ENCODE measurements at places on chromosomes 3 and 15.

DNA sequence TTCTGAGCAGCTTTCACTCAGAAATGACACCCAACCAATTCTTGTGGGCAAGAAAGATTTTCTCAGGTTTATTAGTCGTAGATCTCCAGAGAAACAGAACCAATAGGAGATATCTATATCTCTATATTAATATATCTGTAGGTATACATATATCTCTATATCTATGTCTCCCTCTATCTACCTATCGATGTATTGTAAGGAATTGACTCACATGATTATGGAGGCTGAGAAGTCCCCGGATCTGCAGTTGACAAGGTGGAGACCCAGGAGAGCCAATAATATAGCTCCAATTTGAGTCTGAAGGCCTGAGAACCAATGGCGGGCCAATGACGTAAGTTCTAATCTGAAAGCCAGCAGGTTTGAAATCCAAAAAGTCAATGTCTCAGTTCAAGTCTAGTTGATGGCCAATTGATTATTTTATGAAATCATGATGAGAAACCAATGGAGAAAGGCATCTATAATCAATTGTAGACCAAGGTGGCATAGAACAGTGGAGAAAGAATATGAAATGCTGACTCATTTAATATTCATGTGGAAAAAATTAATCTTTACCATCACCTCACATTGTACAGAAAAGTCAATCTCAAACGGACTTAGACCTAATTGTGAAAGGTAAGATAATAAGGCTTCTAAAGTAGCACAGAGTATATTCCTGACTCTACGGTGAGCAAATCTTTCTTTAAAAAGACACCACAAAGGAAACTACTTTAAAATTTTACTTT, 65.6 kb upstream of the CHRNA7 start:
- DNase-seq = no peak

DNA sequence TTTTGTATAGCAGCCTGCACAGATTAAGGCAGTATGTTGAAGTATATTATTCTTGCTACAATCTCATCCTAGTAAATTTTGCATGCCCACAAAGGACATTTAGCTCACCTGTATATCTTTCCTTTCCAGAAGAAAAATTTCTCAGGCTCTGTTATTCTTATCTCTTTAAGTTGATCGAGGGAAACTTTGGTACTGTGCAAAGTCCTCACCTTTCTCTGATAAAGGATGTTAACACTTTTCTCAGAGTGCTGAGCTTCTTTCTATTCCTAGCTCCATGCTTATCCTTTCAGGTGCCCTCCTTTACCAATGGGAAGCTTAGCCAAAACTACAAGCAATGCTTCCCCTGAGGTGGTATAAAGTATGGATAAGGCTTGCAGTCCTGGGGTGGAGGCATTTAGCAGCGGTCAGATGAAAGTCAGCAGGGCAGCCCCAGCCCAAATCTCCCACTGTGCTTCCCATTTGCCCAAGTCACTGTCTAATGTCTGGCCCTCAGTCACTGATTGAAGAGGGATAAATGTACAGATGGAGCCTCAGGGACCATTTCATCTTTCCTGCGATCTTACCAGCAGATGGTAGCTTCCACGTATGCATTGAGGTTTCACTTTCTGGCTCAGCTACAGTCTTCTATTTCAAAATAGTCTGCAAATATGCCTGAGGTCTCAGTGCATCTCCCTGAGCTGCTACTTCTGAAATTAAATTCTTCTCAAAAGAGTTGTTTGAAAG, 127.8 kb upstream of the P2RY1 start:
- DNase-seq = no peak

GRCh38 chr15:63094495-63094931, 27.1 kb upstream of the LACTB start:
- no peak for DNase-seq

DNA sequence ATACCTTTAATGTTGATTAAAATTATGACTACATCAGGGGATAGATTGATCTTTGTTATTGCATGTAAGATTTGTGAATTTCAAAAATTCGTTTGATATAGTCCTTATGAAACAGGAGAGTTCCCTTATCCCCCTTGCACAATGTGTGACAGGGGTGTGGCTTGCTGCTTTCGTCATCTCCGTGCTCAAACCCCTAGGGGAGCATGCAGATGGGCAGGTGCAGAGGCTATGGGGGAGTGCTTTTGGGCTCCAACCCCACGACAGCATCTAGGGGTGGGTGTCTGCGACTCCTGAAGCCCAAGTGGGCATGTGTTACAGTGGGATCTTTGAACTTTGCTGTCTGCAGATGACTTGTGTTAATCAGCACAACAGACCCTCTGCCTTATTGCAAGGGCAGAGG, 360.1 kb upstream of the GOLIM4 start:
- DNase-seq = no peak

DNA sequence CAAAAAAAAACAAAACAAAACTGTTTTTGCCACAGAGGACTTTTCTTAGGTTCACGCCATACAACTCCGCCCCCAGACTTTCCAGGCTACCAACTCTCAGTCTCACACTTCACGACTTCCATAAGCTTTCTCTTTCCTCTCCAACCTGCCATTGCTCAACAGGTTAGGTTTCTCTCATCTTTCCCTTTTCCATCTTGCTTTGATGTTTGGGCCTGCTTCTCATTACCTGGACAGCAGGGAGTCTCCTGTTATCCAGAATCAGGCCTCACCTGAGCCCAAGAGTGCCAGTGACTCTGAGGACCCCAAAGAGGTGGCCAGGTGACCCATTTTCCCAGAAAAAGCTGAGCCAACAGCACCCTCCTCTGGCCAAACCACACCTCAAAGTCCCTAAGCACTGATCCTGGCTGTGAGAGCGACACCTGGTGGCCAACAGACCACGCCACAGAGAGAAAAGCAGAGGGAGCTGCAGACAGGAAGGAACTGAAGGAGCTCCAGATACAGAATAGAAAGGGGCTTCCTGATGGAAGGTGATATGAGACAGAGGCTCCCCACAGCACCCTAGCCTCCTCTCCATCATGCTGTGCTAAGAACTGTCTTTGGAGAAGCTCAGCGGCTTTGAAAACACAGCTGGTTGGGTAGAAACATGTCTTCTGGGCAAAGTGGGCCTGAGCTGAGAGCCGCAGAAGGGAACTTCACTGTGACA, 4.0 kb downstream of the CCDC51 start:
- peak; percentile 83 for DNase-seq

DNA sequence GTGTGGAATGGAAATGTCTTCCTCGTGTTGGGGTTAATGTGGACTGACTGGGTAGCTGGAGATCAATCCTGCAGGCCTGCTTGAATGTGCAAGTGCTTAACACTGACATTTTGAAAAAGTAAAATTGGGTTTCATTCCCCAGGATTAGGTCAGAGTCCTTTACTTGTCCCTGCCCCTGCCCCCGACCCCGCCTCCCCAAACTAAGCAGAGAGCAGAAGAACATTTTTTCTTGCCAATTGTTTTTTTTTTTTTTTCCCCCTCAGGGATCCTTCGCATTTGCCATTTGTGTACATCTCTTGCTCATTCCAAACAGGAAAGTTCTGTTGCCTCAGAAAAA, 147.0 kb upstream of the NR2F2 start:
- no peak for DNase-seq

GRCh38 chr3:185815391-185816282, 9.2 kb downstream of the IGF2BP2 start:
- DNase-seq = no peak

- no peak for DNase-seq
Observed at GRCh38 chr15:63870487-63871209, 36.9 kb upstream of the HERC1 start.

DNA sequence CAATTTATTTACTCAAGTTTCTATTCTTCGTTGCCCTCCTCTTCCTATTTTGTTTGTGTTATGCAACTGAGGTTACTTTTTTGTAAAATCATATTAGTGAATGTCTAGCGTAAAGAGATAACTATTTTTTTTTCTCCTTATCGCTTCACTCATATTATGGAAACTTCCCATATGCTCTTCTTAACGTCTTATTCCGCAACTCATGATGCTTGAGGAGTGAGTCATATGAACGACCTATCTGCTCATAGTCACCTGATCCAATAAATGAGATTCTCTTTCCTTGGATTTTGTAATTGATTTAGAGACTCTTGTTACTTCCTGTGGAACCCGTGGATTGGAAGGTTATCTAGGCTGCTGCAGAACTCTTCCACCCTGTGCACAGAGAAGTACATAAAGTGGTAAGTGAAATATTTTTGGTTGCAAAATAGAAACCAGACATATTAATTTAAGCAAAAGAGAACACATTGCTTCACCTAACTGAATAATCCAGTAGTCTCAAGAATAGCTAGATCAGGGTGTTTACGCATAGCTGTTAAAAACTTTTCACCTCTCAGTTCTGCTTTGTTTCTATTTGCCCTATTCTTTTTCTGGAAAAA, 719.3 kb upstream of the SGO1 start:
- no peak for DNase-seq

- no peak for DNase-seq
Observed at GRCh38 chr3:27094721-27095120, 274.5 kb downstream of the NEK10 start.

- DNase-seq = peak; percentile 44
Observed at GRCh38 chr15:89129123-89129815, 41.0 kb downstream of the ABHD2 start.

- DNase-seq = no peak
Observed at GRCh38 chr15:90844696-90845095, 23.7 kb upstream of the FURIN start.

DNA sequence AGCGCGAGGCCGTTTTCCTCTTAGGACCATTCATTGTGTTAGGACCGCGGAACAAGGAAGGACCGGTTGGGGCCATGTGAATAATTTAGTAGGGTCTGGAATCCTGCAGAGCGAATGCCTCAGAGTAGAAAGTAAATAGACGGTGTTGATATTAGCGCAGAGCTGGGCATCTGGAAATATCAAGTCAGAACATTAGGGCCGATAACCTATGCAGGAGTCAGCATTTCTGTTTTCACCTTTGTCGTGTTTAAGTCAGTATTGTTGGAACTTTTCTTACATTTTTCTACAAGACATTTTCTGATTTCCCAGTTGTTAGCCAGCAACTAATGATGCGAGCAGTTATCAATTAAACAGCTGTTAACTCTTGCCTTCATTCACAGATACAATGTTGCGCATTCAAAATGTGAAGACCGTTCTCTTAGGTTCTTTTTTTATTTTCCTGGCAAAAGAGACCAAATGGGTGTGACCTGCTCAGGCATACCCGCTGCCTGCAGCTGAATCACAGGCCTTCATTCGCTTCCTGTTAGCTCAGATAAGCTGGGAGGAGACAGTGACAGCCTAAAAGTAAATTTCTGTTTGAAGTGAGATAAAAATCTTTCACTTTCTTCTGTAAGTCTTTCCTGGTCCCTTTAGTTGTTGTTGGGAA, 966 bp upstream of the PKM start:
- DNase-seq = peak; percentile 58

DNA sequence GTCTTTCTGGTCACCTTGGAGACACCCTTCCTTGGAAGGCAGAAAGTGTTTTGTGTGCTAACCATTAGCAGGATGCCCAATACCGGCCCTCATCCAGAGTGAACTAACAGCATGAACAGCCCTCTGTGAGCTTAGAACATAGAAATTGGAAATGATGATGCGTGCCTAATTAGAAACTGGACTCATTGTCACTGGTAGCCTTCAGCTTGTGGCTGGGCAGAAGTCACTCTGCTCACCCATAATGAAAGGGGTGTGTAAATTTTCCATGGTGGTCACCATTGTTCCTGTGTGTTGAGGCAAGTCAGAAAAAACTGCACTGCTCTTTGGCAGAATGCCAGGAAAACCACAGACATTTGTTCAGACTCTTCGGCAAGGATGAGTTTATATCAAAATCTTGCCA, 74.7 kb upstream of the CNTN4 start:
- DNase-seq = no peak

- DNase-seq = no peak
Observed at GRCh38 chr3:190362258-190362657, 25.7 kb upstream of the CLDN16 start.

- DNase-seq = no peak
Observed at GRCh38 chr15:83587091-83587490, 66.8 kb upstream of the ADAMTSL3 start.

DNA sequence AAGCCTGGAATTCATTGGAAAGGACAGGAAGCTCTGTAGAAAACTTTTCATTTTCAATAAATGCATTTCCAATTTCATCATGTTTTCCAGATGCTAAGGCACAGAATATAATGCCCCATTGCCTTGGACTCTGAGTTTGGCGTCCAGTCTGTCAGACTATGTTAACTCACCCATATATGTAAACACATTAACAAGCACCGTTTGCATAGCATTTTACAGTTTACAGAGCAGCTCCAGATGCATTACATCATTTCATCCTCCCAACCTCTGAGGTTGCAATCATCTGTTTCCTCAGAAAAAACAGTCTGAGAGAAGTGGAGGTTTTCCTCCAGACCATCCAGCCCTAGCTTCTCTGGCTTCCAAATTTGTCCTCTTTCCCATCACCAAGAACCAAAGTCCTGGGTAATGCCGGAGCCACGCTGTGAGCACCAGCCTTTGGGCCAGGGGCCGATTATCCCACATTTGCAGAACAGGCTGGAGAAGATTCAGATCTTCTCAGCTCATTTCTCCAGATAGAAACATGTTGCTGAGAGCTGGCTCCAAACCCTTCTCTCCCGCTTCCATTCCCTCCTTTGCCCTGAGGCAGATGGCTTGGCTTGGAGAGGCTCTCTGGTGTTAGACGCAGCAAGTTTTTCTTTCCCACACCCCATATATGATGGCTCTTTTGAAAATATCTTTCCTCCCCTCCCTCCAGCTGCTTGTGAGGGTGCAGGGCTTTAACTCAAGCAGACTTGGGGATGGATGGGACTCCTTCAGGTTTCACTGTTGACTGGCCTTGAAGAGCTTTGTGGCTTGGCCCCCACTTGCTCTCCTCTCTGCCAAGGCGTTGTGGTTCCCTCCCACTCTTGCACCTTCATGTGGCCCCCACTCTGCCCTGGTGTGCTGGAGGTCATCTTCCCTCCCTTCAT, 26.0 kb downstream of the CYP19A1 start:
- no peak for DNase-seq

DNA sequence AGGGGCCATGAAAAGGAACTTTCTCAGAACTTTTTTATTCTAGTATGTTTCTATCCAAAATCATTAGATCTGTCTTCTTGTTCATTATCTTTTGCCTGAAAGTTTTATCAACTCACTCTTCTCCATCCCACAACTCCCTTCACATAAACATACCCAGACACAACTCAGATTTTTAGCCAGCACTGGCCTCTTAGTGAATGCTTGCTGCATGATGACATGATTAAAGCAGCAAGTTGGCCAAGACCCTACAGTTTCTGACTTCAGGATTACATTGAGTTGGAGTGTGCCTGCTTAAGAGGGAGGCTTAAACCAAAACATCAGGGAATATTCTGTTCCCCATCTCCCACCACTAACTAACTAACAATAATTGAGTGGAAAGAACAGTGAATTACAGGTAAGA, 38.1 kb downstream of the PLSCR2 start:
- no peak for DNase-seq

DNA sequence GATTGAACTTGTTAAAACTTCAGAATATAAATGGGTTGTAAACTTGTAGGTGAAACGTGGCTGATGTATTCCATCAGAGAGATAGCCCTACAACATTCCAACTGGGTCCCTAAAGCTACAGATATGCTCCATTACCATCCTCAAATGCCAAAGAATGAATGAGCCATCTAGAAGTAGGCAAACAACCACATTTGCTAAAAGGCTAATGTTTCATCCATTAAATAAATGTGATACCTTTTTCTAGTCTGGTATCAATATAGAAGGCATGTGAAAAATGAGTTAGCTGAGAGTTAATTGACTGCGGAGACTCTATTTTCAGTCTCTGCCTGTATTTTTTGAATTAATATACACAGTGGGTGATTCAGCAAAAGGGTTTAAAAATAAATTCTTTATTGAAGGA, 203.8 kb downstream of the RBMS3 start:
- no peak for DNase-seq

Measured in stimulated activated naive CD4-positive, alpha-beta T cell (primary cell).